Left colon (tissue), 2 donors: ENCODE measurements at places on chromosomes 6 and 20. TPM values are rescaled to one million over a fixed set of nuclear protein-coding genes. Genes with fewer than 3 reads are reported as not detected.

SYTL3 gene
- total RNA-seq, result 2.7 TPM

C6orf120 gene
- 32.7 TPM for total RNA-seq

NHLRC1 gene
- 2.3 TPM for total RNA-seq

DPPA5 gene
- not detected for total RNA-seq

EDN3 gene
- 63.1 TPM for total RNA-seq

ELOVL2 gene
- total RNA-seq, result not detected

UBE2C gene
- 6.8 TPM for total RNA-seq

CENPB gene
- 80.5 TPM for total RNA-seq

AKAP7 gene
- 14.1 TPM for total RNA-seq

DLK2 gene
- total RNA-seq, result 0.28 TPM

PCK1 gene
- total RNA-seq, result 214 TPM

PRSS35 gene
- not detected for total RNA-seq

SLC52A3 gene
- 22.8 TPM for total RNA-seq

GLP1R gene
- total RNA-seq, result not detected

ARFGEF3 gene
- 19.1 TPM for total RNA-seq

LPA gene
- not detected for total RNA-seq

GRM1 gene
- total RNA-seq, result not detected

RRP36 gene
- 33.6 TPM for total RNA-seq

HFE gene
- 8.2 TPM for total RNA-seq

KCNS1 gene
- total RNA-seq, result 0.27 TPM

BIRC7 gene
- not detected for total RNA-seq

SAMD3 gene
- 2.0 TPM for total RNA-seq

SNTA1 gene
- 4.0 TPM for total RNA-seq
